ENCODE measurements at places on chromosomes 1 and 21.

DNA sequence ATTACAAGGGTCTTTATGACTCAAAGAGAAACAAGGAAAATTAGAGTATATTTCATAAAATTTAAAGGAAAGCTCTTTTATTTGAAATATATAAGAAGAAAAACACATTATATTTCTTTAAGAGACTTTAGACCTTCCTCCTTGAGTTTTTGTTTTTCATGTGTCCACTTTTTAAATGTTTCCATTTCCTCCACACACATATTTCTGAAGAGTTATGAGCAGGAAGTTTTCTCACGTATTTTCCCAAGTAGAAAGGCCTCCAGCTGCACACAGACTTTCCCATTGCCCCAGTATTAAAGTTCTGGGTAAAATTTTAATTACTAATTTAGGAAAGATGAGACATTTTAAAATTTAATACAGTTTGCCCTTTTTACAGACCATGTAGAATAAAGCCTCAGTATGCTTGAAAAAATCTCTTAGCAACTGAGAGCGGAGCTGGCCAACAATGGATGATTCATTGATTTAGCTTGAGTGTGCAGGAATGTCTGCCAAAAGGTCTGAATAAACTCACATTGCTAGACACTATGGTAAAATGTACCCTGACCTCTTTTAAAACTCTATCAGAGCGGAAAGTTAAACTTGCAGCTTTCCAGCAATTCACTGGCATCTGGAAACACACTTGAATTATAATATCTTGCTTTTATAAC, 57.9 kb downstream of the DDAH1 start:
- DNase-seq, result no peak

DNA sequence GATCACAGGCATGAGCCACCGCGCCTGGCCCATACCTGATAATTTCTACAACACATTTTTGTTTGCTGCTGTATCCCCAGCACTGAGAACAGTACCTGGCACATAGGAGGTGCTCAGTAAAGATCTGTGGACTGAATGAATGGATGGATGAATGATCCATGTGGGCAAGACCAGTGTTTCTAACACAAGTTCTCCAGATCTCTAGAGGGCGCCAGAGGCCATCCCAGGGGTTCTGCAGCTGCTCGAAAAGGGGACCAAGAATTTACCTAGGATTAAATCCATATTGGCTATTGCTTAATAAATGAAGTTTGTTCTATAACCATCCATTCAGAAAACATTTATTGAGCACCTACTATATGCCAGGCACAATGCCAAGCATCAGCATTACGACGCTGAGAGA, 167.7 kb downstream of the ACTL8 start:
- DNase-seq, result no peak

- DNase-seq, result no peak
Observed at GRCh38 chr21:14058566-14058965, 152.2 kb downstream of the LIPI start.

- no peak for DNase-seq
Observed at GRCh38 chr1:15423355-15424077, 13.8 kb downstream of the EFHD2 start.

DNA sequence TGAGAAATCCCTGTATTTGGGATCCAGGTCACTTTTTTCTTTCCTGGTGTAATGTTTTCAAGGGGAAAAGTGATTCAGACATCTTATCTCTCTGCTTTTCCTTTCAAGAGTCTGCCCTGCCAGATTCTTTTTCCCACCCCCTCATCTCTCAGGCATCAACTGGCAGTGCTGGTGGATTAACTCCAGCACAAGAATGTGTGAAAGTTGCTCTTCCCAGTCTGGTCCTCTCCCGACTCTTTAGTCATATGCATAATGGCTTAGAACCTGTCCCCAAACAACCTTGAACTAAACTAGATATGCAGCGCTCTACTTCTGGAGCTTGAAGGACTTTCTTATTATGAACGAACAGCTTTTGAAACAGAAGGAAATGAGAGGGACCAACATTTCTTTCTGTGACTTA, 88.5 kb downstream of the SLC44A5 start:
- no peak for DNase-seq

GRCh38 chr1:89519779-89520358, 4.8 kb upstream of the LRRC8B start:
- no peak for DNase-seq

DNA sequence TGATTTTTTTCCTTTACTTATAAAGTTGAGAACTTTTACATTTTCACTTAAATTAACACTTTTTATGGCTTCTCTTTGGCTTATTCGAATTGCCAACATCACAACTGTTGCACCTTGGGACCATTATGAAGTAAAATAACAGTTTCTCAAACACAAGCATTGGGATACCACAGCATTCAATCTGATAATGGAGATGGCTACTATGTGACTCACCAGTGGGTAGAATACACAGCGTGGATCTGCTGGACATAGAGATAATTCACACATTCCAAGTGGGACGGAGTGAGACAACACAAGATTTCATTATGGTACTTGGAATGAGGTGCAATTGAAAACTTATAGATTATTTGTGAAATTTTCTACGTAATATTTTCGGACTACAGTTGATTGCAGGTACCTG, 68.0 kb downstream of the ADAMTS1 start:
- DNase-seq, result no peak

GRCh38 chr1:105294838-105295237, 1545.1 kb downstream of the AMY1C start:
- DNase-seq, result no peak

- DNase-seq, result no peak
Observed at GRCh38 chr1:243982447-243983018, 68.5 kb upstream of the ZBTB18 start.

DNA sequence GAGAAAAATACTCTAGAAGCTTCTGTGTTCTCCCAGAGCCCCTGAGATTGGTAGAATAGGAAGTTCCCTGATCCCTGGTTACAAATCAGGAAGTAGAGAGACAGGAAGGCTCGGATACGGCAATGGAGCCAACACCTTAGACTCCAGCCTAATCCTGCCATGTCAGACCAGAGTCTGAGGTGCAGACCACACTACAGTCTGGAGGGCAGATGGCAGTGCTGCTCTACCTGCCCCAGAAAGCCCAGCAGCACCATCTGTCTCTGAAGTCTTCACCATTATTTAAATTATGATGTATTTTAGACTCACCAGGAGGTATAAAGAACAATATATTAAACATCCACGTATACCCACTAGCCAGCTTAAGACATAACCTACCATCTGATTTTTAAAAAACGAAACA, 93.0 kb downstream of the MTR start:
- DNase-seq, result no peak

GRCh38 chr1:151737026-151737425, 15.7 kb downstream of the RIIAD1 start:
- DNase-seq, result no peak

DNA sequence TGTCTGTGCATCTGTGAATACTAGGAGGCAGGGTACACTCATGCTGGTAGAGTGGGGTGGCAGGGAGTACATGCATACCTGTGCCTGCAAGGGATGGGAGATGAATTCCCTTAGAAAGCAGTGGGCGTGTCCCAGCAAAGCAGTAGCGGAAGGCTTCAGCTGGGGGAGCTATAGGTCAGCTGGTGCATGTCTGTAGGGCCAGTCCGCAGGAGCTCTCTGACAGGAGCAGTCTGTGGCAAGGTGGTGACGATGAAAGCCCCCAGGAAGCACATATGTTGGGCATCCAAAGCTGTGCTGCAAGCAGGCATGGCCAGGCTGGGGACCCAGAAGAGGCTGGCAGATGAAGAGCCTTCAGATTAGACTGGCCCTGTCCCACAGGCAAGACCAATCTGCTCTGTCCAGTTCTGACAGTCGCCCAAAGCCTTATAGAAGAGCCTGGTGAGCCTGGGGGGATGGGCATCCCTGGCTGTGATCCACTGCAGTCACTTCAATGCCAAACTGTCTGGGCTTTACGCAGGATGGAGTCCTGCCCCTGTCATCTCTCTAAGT, 1.8 kb upstream of the OR2M4 start:
- DNase-seq, result no peak

DNA sequence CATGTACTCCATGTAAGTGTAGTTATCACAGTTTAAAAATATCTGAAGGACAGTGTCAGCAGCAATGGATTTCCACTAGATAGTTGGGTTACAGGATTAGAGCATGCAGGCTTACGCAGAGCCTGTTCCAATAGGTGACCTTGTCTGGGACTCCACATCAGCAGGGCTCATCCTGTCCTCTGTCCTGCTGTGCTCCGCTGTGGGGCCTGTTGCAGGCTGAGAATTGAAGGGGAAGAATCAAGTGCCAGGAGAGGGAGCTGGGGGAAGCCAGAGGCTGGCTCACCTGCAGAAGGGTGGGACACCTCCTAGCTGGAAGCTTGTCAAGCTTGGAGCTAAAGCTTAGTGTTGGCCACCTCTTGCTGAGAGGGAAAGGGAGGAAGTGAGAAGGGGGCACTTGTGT, 62.8 kb downstream of the XCL2 start:
- DNase-seq, result no peak

GRCh38 chr1:108077991-108078390, 113.0 kb upstream of the VAV3 start:
- no peak for DNase-seq

GRCh38 chr1:67684526-67685066, 405 bp upstream of the GADD45A start:
- no peak for DNase-seq

DNA sequence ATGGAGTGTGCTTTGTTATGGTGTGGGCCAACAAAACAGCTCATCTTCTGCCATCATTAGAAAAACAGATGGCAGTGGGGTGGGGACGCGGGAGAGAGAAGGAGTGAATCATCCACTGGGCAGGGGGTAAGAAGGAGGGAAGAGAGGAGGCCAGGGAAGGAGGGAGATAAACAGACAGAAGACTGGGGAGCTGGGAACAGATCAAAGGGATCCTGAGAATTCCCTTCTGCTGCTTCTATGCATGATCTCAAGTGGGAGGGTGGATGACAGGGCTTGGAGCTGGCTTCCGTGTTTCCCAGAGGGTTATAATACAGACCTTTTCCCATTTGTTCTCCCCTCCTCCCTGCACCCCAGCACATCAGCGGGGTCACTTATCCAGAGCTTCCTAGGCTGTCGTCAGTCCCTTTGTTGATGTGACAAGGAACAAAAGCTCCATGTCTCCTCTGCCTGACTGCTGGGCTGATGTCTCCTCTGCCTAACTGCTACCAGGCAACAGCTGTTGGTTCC, 338.6 kb downstream of the PAPPA2 start:
- DNase-seq, result no peak
